ENCODE measurements at places on chromosomes 5 and 9.
A peak's percentile ranks its signal among the peaks of the same experiment; 100 is the strongest.

GRCh38 chr5:168261227-168261571 lies 30.2 kb upstream of the WWC1 start:
- DNase-seq, result no peak

DNA sequence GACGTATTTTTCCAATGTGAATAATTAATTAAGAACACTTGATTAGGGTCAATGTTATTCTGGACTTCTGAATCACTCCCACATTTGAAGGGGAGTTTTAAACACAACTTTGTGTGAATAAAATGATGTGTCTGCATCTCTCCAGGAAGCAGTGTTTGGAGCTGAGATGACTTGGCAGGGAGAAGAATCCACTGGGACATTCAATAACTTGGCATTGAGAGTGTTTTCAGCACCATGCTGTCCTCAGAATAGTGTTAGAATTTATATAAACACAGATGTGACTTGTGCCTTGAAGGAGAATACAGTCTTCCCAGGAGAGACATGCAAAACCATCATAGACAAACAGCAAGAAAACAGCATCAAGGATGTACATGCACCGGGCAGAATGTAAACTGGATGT lies 32.7 kb upstream of the KCNMB1 start:
- no peak for DNase-seq

DNA sequence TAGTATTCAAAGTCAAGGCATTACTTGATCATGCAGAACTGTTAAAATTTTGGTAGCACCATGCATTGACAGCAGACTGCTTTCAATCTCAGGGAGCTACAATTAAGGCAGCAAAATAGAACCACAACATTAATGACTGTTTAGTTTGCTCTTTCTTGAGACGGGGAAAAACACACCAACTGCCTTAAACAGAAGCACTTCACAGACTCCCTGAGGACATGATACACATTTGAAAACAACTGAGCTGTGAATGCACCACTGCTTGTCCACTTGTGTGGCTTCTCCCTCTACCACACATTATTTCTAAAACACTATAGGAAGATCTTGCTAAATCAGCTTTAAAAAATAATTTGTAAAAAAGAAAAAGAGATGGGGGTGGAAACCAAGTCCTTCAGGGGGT lies 79.6 kb upstream of the MAST4 start:
- no peak for DNase-seq

- DNase-seq, result no peak
Measured at GRCh38 chr9:8684978-8685708, 885.6 kb upstream of the DMAC1 start.

GRCh38 chr9:77304543-77304942 lies 127.2 kb downstream of the VPS13A start:
- no peak for DNase-seq

GRCh38 chr5:74419468-74419867 lies 221.1 kb downstream of the ENC1 start:
- no peak for DNase-seq

DNA sequence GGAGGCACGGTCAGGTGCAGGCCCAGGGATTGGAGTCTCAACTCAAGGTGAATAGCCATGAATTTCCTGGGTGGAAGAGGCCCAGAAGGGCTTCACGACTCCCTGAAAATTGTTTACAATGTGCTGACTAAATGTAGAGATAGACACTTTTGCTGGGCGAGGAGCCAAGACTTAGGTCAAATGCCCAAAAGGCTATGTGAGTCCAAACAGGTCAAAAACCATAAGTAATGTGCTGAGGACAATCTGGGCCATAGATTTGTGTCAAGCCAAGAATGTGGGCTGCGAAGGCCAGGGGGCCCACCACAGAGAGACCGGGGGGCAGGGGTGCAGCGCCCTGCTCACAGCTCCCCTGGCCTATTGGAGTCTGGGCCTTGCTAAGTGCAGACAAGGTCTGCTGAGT lies 197.8 kb downstream of the HSPA4 start:
- no peak for DNase-seq

- no peak for DNase-seq
Measured at GRCh38 chr9:14298601-14299022, 15.3 kb downstream of the NFIB start.

GRCh38 chr9:129761293-129761900 lies 8.6 kb upstream of the PTGES start:
- no peak for DNase-seq

GRCh38 chr9:27499451-27499850 lies 24.6 kb upstream of the IFNK start:
- DNase-seq, result peak; percentile 69

- no peak for DNase-seq
Measured at GRCh38 chr5:116451066-116451465, 123.6 kb downstream of the SEMA6A start.

DNA sequence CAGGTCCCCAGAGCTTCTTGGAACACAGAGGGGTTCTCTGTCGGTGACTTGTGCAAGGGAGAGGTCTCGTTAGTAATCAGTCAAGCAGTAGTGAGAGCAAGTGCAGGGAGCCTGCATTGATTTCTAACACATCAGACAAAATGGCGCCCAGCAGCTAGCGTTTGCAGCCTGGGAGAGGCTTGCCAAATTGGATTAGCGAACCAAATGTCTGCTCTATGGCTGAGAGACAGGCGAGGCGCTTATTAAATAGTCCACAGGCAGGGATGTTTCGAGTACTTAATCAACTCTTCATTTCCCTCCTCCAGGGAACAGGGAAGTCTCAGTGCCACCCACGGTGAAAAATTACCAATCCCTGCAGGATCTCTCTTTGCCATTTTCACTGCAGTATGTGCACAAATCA lies 131.4 kb upstream of the SHB start:
- DNase-seq, result no peak

GRCh38 chr5:143200781-143201398 lies 202.6 kb downstream of the NR3C1 start:
- DNase-seq, result no peak

DNA sequence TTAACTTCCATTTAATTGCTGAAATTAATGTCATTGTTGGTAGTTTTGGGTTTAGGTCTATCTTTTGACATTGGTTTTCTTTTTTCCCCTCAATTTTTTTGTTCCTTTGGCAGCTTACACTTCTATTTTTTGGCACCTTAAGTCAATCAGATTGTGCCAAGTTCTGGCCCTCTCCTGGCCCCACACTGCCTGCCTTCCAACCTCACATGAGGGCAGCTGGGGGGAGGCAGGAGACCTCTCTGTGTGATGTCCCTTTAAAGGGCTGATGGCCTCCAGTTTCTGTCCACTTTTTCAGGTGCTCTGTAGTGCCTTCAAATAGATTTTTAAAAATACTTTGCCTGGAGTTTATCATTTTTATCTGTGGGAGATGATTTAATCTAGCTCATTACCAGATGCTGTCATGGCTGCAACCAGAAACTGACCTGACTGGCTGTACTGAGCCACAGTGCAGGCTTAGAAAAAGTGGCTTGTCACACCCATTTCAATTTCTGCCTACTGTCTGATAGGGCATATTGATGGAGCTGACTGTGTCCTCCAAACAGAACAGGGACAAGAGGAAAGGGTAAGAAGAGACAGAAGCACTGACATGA lies 196.6 kb downstream of the FANCC start:
- no peak for DNase-seq

DNA sequence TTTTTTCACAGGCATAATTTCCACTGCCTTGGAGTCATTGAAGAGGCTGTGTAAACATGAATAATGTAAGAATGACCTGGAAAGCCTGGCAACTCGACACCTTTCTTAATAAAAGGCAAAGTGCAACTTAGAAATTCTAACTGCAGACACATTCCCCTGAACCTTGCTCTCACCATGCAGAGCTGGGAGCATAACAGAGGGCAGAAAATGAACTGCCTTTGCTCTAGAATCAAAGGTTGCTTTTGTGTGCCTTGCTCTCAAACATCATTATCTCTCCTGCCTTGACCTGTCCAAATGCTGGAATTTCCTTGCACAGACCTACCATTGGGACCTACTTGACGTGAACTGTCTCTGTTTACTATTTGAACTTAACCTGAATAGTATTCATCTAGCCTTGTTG lies 462.0 kb upstream of the ZNF462 start:
- no peak for DNase-seq

DNA sequence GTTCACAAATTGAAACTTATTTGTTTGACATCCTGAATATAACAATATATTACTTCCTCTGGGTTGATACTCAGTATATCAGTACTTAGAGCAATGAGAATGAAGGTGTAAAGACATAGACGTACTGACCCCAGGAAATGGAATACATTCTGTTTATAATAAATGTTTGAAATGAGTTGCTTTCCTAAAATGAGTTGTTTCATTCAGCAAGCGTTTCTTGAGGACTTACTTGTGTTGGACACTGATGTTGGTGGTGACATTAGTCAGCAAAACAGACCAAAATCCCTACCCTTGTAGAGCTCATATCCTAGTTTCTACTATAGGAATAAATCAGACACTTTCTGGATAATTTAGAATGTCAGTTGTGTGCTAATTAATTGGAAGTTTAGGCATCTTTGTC lies 184.3 kb downstream of the ZDHHC21 start:
- no peak for DNase-seq

- DNase-seq, result no peak
Measured at GRCh38 chr9:83472221-83472665, 66.0 kb downstream of the FRMD3 start.

DNA sequence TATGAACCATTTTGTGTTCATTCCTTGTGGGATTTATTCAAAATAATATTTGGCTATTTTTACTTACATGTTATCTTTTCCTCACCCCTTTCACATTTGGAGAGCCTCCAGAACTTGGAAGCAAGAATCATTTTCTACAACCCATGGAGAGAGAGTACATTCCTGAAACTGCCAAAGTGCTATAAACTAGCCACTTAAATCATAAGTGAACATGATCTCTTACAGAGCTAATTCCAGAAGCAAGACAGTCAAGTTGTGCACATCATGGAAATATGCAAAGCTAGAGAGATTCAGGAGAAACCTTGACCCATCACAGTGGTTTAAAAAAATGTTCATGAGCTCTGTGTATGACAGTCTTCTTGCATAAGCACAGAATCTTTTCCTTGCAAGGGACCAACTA lies 883.6 kb upstream of the C9orf72 start:
- no peak for DNase-seq

DNA sequence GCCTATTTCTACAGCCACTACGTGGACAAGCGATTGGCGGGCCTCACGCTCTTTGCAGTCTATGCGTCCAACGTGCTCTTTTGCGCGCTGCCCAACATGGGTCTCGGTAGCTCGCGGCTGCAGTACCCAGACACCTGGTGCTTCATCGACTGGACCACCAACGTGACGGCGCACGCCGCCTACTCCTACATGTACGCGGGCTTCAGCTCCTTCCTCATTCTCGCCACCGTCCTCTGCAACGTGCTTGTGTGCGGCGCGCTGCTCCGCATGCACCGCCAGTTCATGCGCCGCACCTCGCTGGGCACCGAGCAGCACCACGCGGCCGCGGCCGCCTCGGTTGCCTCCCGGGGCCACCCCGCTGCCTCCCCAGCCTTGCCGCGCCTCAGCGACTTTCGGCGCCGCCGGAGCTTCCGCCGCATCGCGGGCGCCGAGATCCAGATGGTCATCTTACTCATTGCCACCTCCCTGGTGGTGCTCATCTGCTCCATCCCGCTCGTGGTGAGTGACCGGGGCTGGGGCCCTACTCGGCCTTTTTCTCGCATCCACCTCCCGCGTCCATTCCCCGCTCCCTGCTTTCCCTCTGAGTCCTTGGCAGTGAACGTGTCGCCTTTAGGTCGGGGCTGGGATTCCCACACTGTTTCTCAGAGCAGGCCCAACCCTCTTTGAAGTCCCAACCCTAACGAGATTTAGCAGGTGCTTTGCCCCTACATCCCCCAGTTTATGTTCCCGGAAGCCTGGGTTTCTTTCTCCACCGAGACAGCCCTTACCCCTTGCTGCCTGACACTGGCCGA lies 1.8 kb downstream of the PTGER4 start:
- peak; percentile 52 for DNase-seq

GRCh38 chr5:154213592-154213991 lies 23.1 kb downstream of the GALNT10 start:
- DNase-seq, result no peak

- DNase-seq, result no peak
Measured at GRCh38 chr5:73135429-73136054, 15.2 kb downstream of the TMEM171 start.

- no peak for DNase-seq
Measured at GRCh38 chr5:81787474-81788242, 36.8 kb upstream of the SSBP2 start.

DNA sequence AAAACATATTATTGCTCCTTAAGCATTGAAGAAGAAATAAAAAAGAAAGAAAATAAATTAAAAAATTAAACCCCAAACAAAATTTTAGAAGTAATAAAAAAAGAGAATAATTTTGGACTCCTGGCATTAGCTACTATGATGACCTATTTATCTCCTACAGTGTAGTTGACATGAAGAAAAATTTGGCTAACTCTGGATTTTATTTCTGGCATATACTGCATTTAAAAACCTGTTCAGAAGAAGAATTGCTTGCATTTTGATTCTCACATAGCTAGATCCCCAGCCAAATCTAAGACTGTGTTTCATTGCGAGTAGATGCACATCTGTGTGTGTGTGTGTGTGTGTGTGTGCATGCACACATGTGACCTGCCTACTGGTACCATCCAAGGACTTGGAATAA lies 30.1 kb upstream of the GABRG2 start:
- DNase-seq, result no peak

GRCh38 chr5:18465833-18466681 lies 831.8 kb downstream of the TAF11L14 start:
- DNase-seq, result peak; percentile 17

- DNase-seq, result no peak
Measured at GRCh38 chr9:83002329-83002728, 60.6 kb downstream of the RASEF start.

DNA sequence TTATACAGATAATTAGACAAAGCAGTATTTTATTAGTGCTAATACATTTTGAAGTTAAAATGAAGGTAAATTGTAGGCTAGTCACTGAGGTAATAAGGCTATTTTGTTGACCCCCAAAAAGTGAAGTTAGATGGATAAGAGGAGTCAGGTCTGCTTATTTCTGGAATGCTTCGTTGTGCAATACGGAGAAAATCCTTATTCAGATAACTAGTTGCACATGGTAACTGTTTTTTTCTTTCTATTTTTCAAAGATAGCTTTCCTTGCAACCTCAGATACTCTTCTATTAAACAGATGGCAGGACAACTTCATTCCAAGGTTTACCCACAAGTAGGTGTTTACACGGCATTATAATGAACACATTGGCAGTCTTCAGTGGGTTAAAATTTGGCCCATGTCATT lies 101.1 kb downstream of the TMEM174 start:
- DNase-seq, result no peak

- peak; percentile 78 for DNase-seq
Measured at GRCh38 chr9:124852829-124853531, at the start of gene WDR38. Gene WDR38 (plus strand): TSS chr9:124853460. CDS start chr9:124853532, 72 bp downstream.

Data from activated CD4-positive, alpha-beta T cell treated with anti-CD3 and anti-CD28 coated beads, Interleukin-2, Interleukin-4, amounts not matched to agents 100 ng/mL and 50 ng/mL, durations not matched to agents 16 hours and 8 hours (primary cell).